ENCODE measurements at places on chromosomes 1 and 21. TPM values are rescaled to one million over a fixed set of nuclear protein-coding genes. Genes with fewer than 3 reads are reported as not detected.

The PGLYRP4 gene
- not detected for total RNA-seq

The COL8A2 gene
- total RNA-seq = 19.6 TPM

The KRTAP13-2 gene
- total RNA-seq = not detected

The KCNA2 gene
- total RNA-seq = not detected

The SEC16B gene
- total RNA-seq = 3.6 TPM
